ENCODE measurements at places on chromosomes 2 and 18.

DNA sequence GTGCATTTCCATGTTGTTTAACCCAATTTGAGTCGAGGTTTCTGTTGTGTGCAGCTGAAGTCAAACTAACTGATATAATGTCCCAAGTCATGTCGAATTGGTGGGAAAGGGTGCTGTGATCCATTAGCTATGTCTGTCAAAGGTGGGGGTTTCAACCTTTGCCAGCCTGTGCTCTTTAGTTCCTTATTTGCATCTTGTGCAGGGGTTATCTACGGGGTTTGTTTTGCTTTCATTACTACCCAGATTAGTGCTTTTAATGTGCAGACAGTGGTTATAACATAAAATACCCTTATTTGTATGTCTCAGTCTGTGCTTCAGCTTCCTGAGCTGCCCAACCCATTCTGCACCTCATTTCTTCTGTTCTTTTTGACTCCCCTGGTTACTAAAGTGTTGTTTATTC lies 271.9 kb upstream of the CXCR4 start:
- no peak for DNase-seq

DNA sequence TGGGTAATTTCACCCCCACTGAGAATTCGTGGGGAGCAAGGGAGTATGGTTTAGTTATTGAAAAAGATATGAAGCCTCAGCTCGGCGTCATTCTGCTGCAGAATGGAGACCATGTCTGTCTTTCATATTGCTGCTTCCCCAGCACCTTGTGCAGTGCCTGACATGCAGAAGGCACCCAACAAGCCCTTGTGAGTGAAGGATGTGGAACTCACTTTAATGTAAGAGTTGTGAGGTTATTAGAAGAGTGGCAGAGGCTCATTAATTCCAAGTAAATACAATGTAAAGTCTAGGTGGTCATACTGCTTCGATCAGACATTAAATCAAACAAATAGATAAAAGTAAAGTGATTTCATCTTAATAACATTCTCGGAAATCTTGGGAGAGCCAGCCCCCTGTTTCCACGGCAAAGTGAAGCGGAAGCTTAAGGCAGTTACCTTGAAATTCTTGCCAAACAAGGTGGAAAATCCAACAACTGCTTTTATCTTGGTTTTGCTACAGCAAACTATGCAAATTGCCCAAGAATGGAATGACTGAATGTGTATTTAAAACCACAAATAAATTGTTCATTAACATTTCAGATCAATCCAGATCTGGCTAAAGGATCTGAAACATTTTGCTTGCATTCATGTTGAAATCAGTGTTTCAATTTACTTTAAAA lies 9.6 kb downstream of the CFAP221 start:
- no peak for DNase-seq

GRCh38 chr2:126381091-126381490 lies 274.9 kb upstream of the GYPC start:
- DNase-seq, result no peak

DNA sequence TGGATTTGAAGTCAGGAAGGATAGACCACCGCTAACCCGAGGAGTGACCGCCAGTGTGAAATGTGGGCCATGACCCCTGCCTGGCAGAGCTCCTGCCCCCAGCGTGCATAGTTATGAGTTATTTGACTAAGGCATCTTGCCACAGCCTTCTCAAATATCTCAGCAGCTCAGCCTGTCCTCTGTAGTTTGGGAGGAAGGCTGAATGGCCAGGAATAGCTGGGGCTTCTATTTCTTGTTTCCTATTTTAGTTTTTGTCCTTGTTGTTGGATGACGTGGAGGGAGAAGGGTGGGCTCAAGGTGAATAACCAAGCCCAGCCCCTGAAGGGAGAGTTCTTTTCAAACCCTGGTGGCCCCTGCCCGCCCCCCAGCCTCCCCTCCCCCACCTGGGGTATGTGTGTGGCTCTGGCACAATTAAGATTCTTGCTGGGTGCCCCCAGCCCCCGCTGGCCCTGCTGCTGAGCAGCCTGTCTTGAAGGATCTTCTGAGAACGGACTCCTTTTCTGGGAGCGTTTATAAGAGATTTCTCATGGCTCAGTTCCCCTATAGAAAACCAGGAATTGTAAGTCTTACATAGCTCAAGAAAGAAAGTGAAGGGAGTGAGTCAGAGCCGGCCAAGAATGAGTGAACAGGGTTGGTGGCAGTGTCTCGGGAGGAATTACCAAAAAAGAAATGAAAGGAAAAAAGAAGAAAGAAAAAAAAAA lies 157.4 kb downstream of the GLI2 start:
- DNase-seq, result no peak

DNA sequence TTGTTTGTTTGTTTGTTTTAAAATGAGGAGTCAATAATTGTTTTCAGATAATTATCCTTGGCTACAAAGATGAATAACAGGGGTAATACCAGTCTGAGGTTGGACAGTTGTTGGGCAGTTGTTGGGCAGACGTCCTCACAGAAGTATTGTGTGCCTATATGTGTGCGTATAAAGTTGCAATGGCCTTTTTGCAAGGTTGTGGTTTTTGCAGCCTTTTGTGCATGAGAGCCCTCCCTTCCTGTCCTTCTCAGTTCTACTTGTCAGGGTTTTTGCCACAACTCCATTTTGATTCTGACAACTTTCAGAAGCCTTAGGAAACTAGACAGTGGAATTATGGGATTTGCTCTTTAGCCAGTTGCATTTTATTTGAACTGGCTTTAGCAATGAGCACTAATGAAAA lies 6.0 kb upstream of the STK39 start:
- no peak for DNase-seq

DNA sequence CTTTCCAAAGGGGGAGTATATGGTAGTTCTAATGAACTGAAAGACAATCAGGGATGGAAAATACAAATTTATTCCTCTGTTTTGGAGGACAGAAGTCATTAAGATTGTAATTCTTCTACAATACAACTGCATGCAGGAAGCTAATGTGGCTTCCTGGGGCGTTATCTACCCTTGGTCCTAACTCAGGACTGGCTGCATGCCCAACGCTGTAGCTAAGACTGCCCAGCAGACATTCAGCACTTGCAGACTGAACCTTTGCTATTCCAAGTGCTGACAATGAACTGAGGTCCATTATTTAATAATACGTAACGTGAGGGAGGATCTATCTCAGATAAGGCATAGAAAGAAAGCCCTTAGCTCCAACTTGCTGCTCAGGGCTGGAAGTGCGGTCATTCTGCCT lies 53.2 kb downstream of the ZAP70 start:
- DNase-seq, result no peak

- no peak for DNase-seq
Measured at GRCh38 chr2:127067620-127068350, 39.2 kb downstream of the BIN1 start.

Measured in NCI-H524 treated with DMSO at 0.1 percent for 48 hours (cell line).